Mesenteric fat pad (tissue), 1 donor: ENCODE measurements at places on chromosomes 7 and 10.
A peak's percentile ranks its signal among the peaks of the same experiment; 100 is the strongest.

DNA sequence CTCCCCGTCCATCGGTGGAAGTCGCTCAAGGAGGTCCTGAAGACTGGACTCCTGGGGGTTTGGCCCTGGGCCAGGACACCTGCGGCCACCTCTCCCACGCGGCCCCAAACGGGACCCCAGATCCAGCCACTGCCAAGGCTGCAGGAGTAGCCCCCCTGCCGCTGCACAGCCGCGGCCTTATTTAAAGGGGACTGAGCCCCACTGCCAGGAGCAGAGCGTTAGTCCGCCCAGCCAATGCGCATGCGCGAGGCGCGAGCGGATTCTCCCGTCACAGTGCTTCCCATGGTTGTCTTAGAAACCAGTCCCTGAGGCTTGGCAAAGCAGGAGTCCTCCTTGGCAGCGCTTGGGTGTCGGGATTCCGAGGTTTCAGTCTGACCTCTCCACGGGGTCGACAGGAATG, 320.0 kb downstream of the ZNF716 start:
- peak; percentile 81 for DNase-seq

DNA sequence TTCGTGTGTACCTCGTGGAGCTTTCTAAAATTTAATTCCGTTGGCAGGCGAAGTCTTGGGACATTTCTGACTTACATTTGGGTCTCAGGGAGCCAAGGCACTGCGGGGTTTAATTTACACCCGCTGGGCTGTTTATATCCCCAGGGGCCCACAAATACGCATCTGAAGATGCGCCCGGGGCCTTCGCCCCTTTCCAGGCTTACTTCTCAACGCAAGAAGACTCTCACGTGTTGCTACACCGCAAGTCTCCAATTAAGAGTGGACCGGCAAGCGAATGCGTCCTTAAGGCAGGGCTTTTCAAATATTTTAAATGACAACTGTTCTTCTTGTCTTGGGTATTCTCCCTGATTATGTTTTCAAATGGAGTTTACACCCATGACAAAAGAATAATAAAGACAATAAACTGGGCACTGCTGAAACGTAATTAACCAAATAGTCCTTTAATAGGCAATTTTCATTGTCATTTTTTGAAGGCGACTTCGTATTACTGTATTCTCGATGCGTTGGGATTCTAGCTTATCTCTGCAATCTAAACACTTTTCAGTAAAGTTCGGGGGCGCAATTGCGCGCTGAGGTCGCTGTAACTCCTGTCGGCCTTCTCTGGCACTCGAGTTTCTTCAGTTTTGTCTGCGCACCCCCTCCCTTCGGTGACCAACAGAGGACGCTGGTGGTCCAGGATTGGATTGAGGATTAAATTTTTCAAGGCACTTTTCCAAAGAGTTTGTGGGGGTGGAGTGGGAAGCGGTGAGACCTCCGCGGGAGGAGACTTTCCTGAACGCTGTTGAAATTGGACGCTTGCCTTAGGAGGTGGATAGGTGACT, 837 bp upstream of the IGFBP3 start:
- no peak for DNase-seq

GRCh38 chr7:150986099-150986512, 4.7 kb upstream of the NOS3 start:
- no peak for DNase-seq

- DNase-seq = no peak
These were observed 17.6 kb upstream of the VSIR start for GRCh38 chr10:71790749-71791440.

- DNase-seq = no peak
These were observed 4.7 kb downstream of the CACNB2 start for GRCh38 chr10:18144928-18145327.

DNA sequence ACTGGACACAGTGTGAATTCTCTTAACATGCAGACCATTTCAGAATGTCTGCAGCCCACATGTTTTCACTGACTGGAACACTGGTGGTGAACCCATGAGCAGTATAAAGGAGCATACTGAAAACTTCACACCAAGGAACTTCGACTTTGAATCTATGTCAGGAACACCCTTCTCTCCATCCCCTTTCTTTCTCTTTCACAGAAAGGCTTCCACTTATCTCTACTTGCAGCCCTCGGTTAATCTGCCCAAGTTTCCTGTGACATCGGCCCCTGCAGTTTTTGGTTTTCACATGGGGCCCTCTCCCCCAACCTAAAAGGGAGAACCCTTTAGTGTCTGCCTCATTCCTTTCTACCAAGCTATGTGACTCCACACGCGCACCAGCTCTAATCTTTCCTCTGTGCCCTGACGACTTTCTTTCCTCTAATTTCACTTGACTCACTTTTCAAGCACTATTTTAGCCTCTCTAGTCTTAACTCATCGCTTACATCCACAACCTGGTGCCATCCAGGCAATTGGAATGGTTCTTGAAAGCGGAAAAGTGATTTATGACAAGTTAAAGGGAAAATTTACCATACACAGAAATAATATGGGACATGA, 70.1 kb downstream of the RELN start:
- no peak for DNase-seq

DNA sequence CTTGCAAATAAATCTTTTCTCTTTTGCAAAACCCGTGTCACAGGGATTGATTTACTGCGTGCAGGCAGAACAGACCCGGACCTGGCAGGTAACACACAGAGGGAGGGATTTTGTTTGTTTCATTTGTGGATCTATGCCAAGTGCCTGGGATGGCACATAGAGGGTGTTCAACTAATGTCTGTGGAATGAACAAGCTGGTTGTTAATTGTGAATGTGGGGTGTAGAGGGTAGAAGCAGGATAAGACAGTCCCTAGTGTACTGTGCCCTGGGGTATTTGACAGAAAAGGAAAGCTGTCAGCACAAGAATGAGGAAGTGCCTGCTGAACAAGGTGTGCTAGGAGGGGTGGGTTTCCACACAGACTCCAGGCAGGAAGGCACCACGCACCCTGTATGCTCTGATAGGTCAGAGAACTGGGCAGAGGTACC, 331.8 kb downstream of the CALN1 start:
- DNase-seq = no peak
